T follicular helper cell (primary cell): ENCODE measurements at places on chromosomes 6 and 20.

DNA sequence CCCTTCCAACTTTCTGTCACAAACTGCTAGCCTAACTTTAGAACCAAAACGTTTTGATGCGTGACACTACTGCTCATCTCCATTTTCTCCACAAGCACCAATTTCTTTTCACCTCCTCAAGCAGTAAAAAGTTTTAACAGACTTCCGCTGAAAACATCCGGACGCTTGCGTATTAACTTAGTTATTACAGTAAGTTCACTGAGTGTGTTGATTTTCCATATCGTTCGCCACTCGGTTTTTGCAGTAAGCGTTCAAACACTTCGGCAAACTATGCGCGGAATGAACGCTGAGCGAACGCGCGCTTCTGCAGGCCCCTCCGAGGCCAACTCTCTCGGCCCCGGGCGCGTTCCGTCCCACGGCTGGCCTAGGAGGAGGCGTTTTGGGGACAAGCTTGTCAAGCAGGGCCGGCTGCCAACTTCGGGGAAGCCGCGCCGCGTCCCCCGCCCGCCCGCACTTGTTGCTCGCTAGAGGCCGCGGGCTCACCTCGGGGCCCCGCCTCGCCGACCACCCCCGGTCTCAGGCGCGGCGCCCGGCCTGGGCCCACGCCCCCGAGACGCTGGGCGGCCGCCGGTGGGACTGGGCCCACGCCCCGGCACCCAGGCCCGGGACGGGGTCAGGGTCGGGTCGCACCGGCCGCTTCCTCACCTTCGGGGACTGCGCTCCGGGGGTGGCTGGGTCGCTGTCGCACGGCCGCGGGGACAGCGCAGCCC, 945 bp downstream of the PHF10 start:
- peak; percentile 53 for DNase-seq

- DNase-seq = no peak
These were observed 20.3 kb downstream of the TBPL1 start for GRCh38 chr6:133973109-133973971.

GRCh38 chr6:90136176-90136575, 160.5 kb downstream of the BACH2 start:
- no peak for DNase-seq

DNA sequence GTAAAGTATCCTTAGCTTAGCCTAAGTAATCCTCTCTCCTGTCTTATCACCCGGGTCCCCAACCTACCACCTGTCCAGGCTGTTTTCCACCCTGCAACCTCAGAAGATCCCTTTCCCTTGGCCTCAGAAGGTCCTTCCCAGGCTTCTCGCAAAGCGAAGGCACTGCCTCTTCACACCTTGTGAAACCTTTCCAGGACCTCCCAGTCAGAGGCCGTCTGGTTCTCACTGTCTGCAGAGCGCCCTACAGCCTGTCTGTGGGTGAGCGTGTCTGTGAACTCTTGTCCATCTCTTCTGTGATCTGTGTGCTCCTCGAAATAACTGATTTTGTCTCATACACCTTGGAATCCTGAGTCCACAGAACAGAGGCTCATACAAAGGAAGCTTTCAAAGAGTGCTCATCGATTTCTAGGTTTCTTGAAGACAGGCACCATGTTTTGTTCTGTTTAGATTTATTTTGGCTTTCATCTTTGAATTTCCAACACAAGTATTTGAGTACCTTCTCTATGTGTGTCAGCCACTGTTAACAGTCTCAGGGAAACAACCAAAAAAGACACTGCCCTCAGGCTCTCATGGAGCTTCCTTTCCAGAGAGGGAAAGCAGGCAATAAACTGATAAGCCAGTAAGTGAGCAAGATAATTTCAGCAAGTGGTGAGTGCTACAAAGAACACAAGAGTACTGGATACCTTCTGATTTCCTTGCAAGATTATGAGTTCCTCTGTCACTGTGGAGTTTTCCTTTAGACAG, 6.3 kb downstream of the PDE10A start:
- no peak for DNase-seq

DNA sequence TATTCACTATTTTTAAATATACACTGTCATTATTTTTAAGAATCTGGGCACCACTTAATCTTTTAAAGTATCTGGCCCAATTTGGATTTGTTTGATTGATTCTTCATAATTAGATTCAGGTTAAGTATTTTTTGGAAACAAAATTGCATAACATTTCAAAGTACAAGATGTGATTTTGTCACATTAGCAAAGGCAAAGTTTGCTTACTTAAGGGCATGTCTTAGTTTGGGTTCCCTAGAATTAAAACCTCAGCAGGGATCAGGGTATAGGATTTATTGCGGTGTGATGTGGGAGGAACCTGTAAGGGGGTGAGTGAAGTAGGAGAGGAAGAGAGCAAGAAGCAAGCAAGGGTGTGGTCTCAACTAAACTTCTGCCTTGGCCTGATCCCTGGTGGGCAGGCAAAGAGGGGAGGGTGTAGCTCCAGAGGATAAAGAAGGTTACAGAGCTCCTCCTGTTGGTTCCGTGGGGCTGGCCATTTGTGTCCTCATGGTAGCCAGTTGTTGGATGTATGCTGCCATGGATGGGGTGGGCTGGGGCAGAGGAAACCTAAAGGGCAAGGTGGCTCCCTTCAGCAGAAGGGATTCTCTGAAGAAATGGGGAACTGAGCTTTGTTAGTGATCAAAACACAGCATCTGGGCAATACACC, 668.7 kb upstream of the SLC35B3 start:
- no peak for DNase-seq
